ENCODE measurements at places on chromosomes 13 and 19.

- no peak for DNase-seq
These were observed 451.5 kb upstream of the SLC10A2 start for GRCh38 chr13:103517768-103518102.

DNA sequence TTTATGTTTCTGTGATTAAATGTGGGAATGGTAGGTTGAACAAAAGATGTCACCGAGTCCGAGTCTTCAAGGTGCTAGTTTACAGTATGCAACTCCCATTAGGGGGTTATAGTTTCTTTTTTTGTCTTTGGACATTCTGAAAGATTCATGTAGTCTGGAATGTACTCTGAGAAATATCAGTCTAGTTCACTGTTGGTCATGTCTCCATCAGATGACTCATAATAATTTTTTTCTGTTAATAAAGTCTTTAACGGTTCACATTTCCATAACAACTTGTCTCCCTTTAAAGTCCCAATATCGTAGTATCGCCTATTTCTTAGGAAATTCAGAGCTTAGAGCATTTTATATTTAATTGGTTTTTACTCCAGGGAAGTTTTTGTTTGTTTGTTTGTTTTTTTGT, 13.5 kb upstream of the ESD start:
- no peak for DNase-seq

GRCh38 chr19:13902993-13903555, 2.8 kb downstream of the BRME1 start:
- DNase-seq: peak; percentile 44

- DNase-seq: no peak
These were observed 183.2 kb downstream of the GPC6 start for GRCh38 chr13:93409816-93410215.

DNA sequence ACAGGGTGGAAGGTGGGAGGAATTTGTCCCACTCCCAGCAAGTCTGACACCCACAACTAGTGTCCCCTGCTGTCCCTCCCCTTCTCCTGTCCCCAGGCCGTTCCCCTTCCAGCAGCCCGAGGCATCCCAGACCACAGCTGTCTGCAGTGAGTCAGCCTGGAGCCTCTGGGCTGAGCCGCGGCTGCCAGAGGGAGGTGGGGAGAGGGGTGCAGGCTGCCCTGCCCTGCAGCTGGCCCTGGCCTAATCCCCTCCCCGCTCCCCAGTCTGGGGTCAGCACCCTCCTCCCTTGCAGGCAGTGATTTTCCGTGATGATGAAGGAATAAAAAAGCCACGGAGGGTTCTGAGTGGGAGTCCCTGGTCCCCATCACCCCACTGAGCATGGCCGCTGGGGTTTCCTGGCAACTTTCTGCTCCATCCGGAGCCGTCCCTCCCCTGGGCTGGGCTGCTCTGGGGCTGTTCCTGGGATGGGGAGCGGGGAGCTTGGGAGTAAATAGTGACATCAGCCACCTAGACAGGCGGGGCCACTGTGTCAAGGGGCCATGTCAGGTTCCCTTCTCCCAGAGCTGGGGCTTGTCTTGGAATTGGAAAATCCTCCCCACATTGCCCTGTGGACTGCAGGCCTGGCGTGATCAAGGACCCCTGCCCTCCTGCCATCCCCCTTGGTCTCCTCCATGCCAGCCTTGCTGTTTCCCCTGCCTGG, 16.8 kb downstream of the SPC24 start:
- DNase-seq: no peak

GRCh38 chr19:1525343-1525742, 1.5 kb downstream of the PLK5 start:
- no peak for DNase-seq

GRCh38 chr13:31476266-31476665, 263.1 kb upstream of the RXFP2 start:
- DNase-seq: no peak

GRCh38 chr19:48740164-48740972, at the start of gene RASIP1:
TSS of gene RASIP1 (minus strand) at chr19:48740610. CDS start at chr19:48740282, 328 bp downstream.
- no peak for DNase-seq

- no peak for DNase-seq
These were observed 5.7 kb downstream of the JAK3 start for GRCh38 chr19:17841810-17842662.

- DNase-seq: no peak
These were observed 710.9 kb upstream of the SPRY2 start for GRCh38 chr13:81051873-81052272.

DNA sequence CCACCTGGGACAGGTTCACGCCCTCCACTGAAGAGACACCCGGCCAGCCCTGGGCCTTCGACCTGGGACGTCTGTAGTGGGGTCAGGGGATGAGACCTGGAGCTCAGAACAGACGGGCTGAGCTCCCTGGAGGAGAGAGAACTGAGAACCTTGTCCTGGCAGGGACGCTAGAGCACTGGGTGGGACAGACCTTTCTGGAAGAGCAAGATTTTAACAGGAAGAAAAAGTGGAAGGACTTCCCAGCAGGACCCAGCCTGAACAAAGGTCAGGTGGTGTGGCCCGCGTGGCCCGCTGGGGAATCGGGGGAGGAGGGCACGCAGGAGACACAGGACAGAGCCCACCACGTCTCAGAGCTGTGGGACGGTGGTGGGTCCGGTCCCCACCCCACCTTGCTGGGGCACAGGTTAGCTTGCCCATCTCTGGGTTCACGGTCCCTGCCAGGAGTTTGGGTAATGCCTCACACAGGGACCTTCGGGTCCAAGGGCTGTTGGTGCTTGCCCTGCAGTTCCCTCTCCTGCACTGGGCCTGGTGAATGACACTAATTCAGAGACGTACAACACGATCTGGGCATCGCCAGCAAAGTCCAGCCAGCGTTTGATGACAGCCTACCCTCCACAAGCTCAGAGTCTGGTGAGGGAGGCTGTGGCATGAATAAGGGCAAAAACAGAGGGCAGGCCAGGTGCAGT, 1.2 kb upstream of the EFNA2 start:
- DNase-seq: no peak

- DNase-seq: no peak
These were observed 67.6 kb downstream of the UBL3 start for GRCh38 chr13:29782798-29783197.

- DNase-seq: no peak
These were observed 11.5 kb downstream of the TM6SF2 start for GRCh38 chr19:19261350-19262189.

- no peak for DNase-seq
These were observed 19.6 kb downstream of the CELF5 start for GRCh38 chr19:3243819-3244700.

DNA sequence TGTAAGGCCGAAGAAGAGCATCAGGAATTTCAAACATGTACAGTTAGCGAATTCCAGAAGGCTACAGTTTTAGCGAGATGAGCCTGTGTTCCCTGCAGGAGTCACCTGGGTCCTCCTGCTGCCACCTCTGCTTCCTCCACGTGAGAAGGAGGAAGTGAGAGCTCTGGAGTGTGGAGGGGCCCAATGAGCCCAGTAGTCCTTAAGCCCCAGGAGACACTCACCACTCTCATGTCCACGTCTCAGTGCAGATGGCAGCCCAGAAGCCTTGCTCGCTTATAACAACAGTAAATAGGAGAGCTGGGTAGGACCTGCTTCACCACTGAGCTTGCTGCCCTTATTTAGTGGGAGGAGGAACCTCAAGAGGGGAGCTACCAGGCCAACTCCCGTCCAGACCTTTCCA, 44.3 kb downstream of the SERP2 start:
- DNase-seq: no peak

GRCh38 chr13:27834095-27834494, 41.8 kb downstream of the GSX1 start:
- DNase-seq: no peak

- DNase-seq: no peak
These were observed 504.8 kb downstream of the SLITRK1 start for GRCh38 chr13:83377491-83377890.

DNA sequence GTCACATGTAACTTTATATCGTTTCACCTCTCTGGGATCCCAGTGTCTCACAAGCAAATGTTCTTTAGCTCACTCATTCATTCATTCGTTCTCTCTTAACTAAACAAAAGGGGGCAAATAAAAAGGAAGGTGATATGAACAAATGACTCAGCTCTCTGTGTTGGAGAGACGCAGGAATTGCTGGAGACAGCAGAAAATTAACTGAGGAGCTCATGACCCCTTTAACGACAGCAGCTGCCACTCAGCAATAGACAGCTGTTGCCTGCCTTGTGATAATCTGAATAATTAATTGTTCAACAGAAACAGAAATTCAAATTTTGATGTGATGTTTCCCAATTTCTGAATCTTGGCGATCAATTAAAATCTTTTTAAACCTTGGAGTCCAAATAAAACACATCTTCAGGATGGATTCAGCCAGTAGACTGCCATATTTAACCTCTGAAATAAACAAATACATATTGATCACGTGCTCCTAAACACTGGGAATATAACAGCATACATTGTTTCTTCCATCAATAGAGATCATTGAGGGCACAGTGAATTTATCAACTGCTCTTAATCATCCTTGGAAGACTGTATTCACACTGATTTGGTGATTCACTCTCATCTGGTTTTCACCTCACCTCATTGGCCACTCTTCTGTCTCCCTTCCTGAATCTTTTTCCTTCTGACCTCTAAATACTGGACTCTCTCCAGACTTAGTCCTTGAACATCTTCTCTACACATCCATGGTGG, 63.3 kb downstream of the MBNL2 start:
- DNase-seq: no peak

DNA sequence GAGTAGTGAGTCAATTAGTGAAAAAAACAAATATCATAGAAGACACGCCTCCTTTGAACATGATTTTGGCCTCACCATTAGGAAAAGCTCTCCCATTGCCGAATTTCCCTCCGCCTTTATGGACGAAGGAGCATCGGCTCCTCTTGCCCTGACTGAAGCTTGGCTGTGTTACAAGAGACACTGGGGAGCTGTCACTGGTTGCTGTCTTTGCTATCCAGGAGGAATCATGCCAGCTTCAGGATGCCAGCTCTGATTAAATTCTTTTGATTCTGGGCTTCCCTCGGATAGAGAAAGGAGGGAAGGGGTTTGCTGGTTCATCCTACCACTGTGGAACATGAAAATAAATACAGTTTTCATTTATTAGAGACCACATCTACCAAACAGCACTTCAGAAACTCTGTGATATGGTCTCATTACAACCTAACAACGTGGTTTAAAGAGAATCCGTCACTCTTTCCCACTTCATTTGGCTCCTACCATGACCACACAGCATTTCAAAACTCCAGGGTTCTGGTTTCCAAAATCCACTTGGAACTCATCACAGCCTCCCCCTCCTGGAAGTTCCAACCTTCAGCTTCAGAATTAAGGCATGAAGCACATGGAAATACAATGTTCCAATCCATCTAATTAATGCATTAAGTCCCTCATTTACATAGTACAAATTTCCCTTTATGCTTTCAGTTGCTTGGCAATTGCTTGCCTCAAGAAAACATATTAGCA, 446.0 kb downstream of the EFNB2 start:
- DNase-seq: no peak

DNA sequence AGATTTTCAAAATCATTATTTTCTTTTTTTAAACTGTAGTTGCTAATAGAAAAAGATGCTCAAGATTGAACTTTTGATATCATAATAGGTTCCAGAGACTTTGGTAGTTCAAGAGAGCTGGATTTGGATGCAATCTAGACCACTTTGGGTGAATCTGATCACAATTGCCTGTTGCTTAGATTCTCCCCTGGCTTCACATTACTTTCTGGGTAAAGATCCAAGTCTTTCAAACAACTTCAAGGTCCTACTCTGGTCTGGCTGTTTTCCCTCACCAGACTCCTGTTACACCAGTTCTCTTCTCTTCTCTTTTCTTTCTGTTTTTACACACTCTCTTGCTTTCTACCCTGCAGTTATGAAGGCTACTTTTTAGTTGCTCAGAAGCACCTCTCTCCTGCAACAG, 7.4 kb upstream of the SPRY2 start:
- DNase-seq: no peak

- no peak for DNase-seq
These were observed 802 bp downstream of the BCAM start for GRCh38 chr19:44809577-44810233.

DNA sequence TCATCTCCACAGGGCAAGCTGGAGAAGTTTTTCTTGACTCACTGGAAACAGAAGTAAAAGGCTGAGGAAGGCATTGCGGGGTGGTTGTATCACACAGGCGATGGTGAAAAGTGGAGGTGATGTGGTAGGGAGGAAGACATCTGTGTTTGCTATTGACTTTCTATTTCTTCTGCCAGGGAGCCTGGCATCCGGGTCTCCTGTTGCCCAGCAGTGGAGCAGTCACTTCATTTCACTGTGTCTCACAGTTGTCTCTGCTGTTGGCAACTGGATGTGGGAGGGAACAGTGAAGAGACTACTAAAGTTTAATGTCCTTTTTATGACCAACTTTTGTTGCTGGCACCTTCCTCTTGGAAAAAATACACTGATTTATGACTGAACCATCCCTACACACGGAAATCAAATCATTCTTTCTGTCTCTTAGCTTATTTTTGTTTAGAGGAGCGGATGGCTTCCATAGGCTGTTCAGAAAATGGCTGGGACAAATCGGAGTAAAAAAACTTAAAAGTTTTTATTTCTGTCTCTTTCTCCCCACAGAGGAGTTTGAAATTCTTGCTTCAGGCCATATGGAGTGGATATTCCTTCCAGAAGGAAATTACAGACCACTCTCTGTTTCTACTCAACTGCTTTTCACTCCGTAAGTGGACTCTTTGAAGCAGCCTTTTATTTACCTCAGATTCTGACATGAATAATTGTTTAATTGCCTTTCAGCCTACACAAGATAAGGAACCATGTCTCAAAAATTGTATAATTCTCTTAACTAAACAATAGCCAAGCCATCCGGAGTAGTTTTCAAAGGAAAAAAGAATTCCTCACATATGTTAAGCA, 23.8 kb upstream of the MEDAG start:
- DNase-seq: no peak

- DNase-seq: peak; percentile 70
These were observed 60.5 kb downstream of the CCNE1 start for GRCh38 chr19:29872224-29872731.

DNA sequence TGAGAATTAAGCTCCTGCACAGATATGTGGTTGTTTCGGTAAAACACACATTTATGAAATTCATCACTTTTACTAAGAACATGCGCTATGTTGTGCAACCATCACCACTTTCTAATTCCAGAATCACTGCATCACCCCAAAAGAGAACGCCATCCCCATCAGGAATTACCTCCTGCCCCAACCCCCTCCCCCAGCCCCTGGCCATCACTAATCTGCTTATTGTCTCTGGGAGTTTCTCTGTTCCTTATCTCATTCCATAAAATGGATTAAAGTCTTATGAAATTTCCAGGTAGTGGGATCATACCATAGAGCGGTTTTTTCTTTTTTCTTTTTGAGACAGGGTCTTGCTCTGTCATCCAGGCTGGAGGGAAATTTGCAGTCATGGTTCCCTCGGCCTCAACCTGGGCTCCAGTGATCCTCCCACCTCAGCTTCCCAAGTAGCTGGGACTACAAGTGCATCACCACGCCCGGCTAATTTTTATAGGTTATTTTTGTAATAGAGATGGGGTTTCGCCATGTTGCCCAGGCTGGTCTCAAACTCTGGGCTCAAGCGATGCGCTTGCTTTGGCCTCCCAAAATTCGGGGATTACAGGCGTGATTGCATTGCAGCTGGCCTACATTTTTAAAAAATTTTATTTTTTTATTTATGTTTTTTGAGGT, 3.5 kb downstream of the ZSCAN5B start:
- DNase-seq: no peak

- no peak for DNase-seq
These were observed 80.5 kb downstream of the CCNA1 start for GRCh38 chr13:36512771-36513170.

- no peak for DNase-seq
These were observed 11.6 kb downstream of the URI1 start for GRCh38 chr19:29953352-29954247.
